Stimulated activated CD4-positive, alpha-beta T cell treated with anti-CD3 and anti-CD28 coated beads, Interleukin-1b, Interleukin-23, amount 100 ng/mL, for 4 hours (primary cell): ENCODE measurements at places on chromosomes 7 and 10.

GRCh38 chr7:112982441-112983063, 104.1 kb downstream of the GPR85 start:
- DNase-seq: no peak

DNA sequence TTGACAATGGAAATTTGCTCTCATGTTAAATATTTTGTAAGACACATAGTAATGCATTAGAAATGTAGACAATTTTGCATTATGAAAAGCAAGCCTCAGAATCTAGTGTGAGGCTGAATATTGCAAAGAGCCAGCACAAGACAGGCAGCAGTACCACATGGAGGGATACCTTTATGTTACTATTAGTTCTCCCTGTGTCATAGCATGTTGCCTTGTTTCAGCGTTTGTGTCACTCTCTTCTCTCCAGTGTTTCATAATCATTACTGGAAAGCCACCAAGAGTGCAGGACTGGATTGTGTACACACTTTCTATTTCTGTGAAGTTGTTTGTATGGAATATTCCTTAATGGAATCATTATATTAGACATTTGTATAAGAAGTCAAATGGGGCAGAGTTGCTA, 8.5 kb downstream of the AHR start:
- no peak for DNase-seq

- DNase-seq: no peak
Observed at GRCh38 chr10:60048091-60048501, 141.7 kb upstream of the CCDC6 start.

GRCh38 chr10:130428936-130429335, 292.7 kb downstream of the GLRX3 start:
- no peak for DNase-seq

GRCh38 chr7:151366166-151366879, 24.7 kb downstream of the NUB1 start:
- DNase-seq: no peak

- no peak for DNase-seq
Observed at GRCh38 chr7:135238112-135238744, 4.6 kb downstream of the STRA8 start.

- no peak for DNase-seq
Observed at GRCh38 chr7:84218681-84219080, 24.1 kb upstream of the SEMA3A start.

DNA sequence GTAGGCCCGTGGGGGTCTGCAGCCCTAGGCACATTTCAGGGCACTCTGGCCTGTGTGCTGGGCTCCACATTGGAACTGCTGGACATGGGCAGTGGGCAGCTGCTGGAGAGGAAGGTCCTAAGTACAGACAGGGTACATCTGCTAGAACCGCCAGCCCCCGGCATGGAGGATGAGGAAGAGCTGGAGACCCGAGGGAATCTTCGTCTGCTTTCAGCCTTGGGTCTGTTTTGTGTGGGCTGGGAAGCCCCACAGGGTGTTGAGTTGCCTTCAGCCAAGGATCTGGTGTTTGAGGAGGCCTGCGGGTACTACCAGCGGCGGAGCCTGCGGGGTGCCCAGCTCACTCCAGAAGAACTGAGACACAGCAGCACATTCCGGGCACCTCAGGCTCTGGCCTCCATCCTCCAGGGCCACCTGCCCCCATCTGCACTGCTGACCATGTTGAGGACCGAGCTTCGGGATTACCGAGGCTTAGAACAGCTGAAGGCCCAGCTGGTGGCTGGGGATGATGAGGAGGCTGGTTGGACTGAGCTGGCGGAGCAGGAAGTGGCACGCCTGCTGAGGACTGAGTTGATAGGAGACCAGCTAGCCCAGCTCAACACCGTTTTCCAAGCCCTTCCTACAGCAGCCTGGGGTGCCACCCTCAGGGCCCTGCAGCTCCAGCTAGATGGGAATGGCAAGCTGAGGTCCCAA, 1.4 kb downstream of the HPS6 start:
- no peak for DNase-seq
